ENCODE measurements at places on chromosomes 13 and 19.

DNA sequence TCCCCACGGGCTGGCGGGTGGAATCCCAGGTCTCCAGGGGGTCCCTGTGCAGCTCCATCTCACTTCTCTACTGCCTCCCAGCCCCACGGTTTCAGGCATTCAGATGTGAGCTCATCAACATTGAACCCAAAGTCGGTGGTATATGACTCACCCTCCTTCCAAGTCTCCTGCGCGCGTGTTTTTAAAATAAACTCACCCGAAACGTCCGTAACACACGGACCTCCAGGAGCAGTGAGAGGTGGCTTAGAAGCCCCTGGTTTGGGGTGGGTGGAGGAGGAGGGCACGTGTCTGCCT, 14.0 kb upstream of the CRTC1 start:
- no peak for DNase-seq

- DNase-seq, result peak; percentile 79
Observed at GRCh38 chr19:17855280-17856152, 4.2 kb upstream of the RPL18A start.

DNA sequence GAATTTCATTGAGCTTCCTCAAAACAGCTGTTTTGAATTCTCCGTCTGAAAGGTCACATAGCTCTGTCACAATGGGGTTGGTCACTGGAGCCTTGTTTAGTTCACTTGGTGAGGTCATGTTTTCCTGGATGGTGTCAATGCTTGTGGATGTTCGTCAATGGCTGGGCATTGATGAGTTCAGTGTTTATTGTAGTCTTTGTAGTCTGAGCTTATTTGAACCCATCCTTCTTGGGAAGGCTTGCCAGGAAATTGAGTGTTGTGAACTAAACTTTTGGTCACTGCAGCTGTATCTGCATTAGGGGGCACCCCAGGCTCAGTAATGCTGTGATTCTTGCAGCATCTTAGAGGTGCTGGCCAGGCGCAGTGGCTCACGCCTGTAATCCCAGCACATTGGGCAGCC, 22.0 kb downstream of the BLOC1S3 start:
- peak; percentile 39 for DNase-seq

DNA sequence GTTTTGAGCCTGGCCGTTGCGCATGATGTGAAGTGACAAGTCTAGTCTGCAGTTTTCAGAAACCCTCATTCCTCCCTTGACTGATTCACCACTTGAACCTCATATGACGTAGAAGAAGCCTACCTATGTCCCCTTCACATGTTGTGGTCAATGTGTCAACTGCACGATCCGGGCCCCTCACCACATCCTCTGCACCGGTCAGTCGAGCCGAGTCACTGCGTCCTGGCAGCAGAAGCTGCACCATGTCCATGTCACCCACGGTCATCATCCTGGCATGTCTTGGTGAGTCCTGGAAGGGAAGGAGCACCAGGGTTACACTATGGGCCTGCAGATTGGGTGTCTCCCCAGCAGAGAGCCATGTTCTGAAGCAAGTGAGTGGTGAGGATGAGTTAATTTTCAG, at the start of gene KIR2DL4:
Gene KIR2DL4 (plus strand): TSS at position 201 of the 400 bp plus-strand sequence. CDS start 42 bp downstream, at position 243.
- DNase-seq, result no peak

GRCh38 chr13:29196409-29197074, 376.4 kb downstream of the MTUS2 start:
- no peak for DNase-seq

DNA sequence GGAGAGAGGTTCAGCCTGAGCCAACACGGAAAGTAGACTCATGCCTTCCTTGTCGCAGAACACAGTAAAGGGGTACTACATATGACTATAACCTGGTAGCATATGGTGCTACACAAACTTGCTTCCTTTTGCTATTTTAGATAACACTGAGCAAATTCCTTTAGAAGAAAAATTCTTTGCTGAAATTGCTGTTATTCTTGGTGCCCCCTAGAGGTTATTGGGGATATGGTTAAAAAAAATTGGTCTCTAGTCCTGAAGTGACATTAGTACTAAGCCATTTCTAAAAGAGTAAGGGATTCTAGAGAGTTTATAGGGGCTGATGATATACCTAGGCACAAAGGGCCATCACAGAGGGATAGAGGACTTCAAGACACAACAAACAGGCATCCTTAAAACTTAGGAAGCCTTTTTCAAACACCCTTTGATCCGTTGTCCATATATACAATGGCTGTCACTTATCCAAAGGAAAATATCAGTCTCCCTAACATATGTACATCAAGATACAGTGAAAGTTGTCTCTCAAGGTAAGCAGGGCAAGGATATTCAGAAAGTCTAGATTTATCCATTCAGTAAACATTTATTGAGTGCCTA, 13.9 kb upstream of the HS6ST3 start:
- peak; percentile 37 for DNase-seq

GRCh38 chr13:63198071-63198470, 1782.4 kb upstream of the PCDH20 start:
- DNase-seq, result no peak

- DNase-seq, result no peak
Observed at GRCh38 chr19:5913739-5914357, at the start of gene CAPS. Gene CAPS, plus strand, starts transcription at chr19:5914254. Its CDS starts 153 bp downstream, at chr19:5914407.

DNA sequence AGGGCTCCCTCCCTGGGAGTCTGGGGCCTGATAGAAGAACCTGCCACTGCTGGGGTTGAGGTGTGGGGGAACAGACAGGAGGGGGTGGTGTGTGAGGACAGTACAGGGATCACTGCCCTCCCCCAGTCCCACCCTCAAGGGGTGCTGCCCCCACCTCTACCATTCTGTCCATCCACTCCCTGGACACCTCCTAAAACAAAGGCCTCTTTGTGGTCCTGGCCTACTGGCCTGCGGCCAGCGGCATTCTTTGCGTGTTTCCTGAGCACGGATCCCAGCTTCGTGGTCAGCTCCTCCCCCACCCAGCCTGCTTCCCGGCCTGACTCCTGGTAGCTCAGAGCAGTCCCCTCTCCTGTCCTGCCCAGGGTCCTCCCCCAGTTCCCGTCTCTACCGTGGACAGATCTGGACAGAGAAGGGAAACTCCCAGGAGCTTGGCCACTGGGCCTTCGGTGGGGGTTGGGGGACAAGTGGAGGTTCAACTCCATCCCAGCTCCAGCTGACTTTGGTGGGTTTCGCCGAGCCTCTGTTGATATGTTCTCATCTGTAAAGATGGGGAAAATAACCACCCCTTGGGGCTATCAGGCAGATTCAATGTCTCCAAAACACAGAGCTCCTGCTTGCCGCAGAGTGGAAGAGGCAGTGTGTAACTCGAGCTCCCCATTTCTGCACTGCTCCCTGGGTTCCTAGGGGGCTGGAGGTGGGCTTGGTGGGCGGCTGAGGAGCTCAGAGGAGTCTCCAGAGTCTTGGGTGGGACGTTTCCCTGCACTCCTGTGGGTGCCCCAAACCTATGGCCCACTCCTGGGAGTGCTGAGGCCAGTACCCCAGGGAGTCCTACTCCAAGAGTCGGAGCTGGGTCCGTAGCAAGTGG, 48.7 kb downstream of the LYL1 start:
- no peak for DNase-seq

Data from hematopoietic multipotent progenitor cell treated with erythropoietin and hydrocortisone succinate and interleukin-3 and kit ligand, for 8 days (in vitro differentiated cells).